ENCODE measurements at places on chromosomes 11 and 22.
A peak's percentile ranks its signal among the peaks of the same experiment; 100 is the strongest.

GRCh38 chr11:60288531-60288930, 8.1 kb downstream of the MS4A4A start:
- DNase-seq: no peak

GRCh38 chr11:74577624-74578396, 14.6 kb upstream of the POLD3 start:
- DNase-seq: no peak

GRCh38 chr11:67071420-67072284, 15.0 kb downstream of the RHOD start:
- peak; percentile 82 for DNase-seq

DNA sequence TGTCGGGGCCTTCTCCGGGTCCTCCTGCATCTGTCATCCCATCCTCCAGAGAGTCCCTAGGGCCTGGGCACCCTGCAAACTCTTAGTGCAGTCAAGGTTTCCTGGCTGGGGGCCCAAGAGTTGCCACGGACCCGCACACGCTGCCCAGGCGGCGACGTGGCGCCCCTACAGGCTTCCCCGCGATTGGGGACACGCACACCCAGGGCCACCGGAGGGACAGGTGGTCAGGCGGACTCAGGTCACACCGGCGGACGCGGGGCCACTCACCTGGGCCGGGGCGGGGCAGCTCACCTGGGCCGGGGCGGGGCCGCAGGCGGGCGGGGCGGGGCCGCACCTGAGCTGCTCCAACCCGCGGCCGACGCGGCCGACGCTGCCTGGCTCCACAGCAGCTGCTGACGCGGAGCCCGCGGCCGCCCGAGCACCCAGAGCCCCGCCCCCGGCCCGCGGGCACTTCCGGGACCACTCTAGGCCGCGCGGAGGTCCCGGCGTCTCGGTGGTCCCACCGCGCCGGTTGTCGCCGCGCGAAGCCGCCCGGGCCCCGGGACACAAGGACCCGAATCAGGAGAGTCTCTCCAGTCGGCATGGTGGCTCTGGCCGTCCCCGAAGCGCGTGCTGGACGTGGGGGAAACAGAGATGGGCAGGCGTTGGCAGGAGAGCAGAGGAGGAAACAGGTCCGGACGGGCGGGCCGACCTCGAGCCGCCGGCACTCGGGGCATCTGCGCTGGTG, at the start of gene ZNF70:
TSS of gene ZNF70 (minus strand) at position 399 of the 727 bp plus-strand sequence. CDS start 5,972 bp downstream, outside the sequence.
- DNase-seq: peak; percentile 67

DNA sequence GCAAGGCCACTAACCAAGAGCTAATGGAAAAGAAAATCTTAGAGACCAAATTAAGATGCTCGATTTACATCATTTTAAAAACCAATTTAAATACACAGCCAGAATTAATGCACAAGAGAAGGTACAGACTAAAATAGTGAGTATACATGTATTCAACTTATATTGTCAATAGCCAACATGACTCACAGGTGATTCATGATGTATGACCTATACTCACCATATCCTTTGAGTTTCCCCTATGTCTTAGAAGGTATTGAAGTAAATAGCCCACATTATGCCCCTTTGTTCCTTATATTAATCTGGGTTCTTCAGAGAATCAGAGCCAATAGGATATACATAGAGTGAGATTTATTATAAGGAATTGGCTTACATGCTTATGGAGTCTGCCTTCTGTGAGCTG, 97.5 kb upstream of the ANO3 start:
- no peak for DNase-seq

GRCh38 chr11:35302398-35302797, 117.0 kb downstream of the SLC1A2 start:
- DNase-seq: no peak

GRCh38 chr11:123504401-123504800, 74.3 kb downstream of the GRAMD1B start:
- no peak for DNase-seq

- peak; percentile 74 for DNase-seq
These were observed 2.0 kb downstream of the PDGFB start for GRCh38 chr22:39242595-39243438.

DNA sequence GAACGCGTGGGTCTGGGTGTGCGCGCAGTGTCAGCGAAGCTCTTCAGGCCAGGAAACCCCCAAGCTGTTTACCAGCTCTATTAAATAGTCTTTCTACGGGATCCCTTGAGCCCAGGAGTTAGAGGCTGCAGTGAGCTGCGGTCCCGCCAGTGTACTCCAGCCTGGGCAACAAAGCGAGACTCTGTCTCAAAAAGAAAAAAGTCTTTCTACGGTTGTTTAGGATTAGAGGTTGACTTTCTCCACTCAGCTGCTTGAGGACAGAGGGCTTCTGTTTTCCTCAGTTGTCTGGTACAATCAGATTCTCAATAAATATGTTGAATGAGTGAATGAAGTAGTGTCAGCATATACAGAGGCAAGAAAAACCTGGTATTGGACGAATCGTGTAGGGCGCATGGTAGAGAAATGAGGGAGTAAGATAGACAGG, 619 bp downstream of the SART1 start:
- no peak for DNase-seq

DNA sequence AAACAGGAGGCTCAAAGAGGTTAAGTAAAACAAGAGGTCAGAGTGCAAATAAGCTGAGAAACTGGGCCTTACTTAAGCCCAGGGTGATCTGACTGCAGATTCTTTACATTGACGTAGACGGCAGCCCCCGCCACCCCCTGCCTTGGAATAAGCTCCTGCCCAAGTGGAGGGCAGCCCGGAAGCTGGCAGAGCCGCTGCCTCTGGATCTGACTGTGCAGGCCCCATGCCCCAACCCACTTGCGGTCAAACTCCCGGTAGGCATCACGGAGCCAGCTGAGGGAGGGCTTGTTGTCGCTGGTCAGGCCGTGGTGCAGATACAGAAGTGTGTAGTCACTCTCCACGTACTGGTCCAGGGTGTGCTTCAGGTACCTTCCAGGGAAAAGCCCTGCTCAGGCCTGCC, 18.6 kb downstream of the ARHGAP1 start:
- no peak for DNase-seq

DNA sequence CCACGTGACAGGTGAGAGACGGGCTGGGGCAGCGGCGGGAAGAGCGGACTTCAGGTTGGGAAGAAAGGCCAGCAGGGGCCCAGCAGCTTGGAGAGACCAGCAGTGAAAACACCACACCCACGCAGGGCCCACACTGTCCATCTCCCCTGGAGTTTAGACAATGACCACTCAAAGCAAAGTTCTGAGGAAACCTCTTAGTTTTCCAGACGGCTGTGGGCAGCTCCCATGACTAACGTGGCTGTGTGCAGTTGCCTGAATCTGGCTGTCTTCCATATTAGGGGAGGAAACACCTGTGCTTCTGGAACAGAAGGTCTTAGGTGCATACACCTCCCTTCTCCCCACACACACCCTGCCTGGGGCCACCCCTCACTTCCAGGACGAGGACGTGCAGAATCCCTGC, 70.6 kb upstream of the TTLL12 start:
- DNase-seq: no peak

DNA sequence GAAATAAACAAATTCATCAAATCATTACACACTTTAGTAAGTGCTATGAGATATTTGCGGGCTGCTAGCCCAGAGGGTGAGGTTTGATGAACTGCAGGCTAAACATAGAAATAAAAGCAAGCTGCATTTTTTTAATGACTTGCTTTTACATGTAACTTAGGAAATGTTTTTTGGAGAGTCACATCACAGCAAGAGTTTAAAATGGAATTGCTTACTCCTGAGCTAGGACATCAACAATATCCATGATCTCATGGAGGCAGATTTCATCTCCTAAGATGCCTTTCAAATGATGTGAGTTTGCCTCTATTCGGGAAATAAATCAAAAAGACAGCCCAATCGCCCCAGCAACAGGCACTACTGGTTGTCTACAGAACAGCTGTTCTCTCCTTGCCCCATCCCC, 73.4 kb upstream of the CD44 start:
- no peak for DNase-seq

GRCh38 chr11:41895081-41895480, 435.6 kb upstream of the LRRC4C start:
- DNase-seq: no peak

DNA sequence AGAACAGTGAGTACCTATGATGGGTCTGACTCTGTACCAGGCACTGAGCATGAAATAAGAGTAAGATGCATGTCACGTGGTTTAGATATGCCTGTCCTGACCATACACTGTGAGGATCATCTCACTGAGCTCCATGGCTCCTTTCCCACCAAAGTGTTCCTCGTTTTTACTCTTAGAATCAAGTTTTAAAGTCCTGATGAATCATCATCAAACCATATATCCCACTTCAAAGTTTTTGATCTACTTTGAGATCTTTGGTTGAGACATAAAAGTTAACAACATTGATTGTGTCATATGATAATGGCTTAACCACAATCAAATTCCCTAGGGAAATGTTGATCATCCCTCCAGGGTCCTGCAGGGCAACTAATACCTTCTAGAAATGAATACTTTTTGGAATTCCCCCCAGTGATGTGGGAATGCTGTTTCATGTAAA, 12.8 kb downstream of the ETS1 start:
- no peak for DNase-seq

- DNase-seq: no peak
These were observed 196.1 kb upstream of the TBCEL start for GRCh38 chr11:120827820-120828219.

GRCh38 chr22:48313175-48313830, 1514.4 kb downstream of the BRD1 start:
- no peak for DNase-seq

DNA sequence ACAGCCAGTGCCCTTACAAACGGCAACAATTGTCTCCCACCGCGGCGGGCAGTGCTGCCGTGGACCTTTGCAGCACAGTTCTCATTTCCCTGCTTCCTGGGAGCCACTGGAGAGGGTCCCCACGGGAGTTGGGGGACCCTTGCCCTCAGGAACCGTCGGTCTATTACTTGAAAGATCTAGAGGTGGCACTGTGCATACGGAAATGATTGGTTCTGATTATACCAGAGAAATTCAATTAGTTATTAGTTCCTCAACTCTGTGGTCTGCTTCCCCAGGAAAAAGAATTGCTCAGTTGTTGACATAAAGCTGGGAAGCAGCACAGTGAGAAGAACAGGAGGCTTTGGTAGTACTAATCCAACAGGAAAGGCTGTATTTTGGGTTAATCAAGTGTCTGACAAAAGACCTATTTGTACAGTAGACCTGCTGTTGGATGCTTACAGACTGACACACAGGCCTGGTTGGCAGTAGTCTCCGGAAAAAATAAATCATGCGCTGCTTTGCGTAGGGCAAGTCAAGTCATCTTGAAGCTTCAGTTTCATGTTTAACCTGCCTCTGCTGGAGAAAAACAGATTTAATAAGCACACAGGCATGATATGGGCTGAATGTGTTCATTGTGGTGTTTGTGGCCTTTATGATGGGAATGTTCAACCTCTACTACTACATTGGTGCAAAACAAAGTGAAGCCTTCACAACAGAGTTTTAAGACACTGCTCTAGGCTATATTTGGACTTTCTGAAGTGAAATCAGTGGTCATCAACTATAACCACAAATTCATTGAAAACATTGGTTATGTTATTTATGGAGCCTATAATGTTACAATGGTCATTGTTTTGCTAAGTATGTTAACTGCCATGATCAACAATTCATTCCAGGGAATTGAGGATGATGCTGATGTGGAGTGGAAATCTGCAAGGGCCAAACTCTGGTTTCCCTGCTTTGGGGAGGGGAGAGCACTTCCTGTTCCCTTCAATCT, 54.6 kb upstream of the SC5D start:
- DNase-seq: no peak

DNA sequence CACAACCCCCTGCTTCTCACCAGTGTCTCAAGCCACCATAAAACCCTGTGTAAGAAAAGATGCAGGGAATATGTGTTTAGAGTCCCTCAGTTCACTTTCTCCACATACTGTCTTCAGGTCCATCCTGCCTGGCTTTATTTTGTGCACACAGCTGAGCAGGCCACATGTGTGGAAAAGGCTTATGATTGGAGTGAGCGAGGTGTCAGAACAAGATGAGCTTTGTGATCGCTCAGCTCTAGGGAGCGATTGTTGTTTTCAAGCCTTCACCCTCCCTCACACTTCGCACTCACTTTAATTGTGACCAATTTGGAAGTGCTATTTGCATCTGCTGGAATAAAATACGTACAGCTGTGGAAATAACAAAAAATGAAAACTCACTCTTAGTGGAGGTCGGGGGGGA, 931.1 kb upstream of the TENM4 start:
- no peak for DNase-seq

DNA sequence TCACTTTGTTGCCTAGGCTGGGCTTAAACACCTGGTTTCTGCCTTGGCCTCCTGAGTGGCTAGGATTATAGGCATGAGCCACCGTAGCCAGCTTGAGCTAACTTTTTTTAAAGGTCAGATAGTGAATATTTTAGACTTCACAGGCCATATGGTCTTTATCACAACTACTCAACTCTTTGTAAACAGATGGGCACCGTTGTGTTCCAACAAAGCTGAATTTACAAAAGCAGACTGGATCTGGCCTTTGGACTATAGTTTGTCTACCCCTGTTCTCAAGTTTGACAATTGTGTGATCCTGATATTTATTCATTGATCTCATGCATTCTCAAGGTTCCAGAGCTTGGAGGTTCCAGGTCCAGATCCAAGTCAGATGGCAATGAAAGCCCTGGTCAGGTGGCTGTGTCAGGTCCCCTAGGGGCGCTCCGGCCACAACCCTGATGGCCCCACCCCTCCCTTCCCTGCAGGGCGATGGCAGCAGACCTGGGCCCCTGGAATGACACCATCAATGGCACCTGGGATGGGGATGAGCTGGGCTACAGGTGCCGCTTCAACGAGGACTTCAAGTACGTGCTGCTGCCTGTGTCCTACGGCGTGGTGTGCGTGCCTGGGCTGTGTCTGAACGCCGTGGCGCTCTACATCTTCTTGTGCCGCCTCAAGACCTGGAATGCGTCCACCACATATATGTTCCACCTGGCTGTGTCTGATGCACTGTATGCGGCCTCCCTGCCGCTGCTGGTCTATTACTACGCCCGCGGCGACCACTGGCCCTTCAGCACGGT, 15.8 kb downstream of the P2RY2 start:
- no peak for DNase-seq

GRCh38 chr22:45332001-45332400, 22.3 kb downstream of the FAM118A start:
- no peak for DNase-seq

DNA sequence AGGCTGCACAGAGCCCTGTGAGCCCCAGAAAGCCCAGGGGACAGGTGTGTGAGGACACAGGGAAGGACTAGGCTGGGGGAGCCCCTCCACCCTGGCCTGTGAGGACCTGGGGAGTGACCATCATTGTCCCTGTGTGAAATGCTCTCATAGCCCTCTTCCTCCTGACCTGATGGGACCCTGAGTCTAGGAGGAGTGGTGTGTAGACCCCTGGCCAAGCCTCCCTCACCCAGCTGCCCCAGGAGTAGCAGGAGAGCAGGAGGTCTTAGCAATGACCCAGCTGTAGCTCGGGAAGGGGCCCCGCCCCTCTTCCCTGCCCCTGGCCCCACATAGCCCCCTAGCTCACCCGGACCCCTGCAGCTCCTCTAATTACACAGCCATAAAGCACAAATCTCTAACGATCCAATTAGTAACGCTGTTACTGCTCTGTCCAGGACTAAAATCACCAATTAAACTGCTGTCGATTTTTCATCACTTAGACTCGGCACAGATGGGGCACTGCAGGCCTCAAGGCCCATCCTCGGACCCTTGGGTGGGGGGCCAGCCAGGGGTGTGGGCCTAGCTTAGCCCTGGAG, 6.6 kb upstream of the CABP7 start:
- DNase-seq: no peak

All from CD4-positive, alpha-beta T cell (primary cell).